ENCODE measurements at places on chromosomes 13 and 19.
A peak's percentile ranks its signal among the peaks of the same experiment; 100 is the strongest.

DNA sequence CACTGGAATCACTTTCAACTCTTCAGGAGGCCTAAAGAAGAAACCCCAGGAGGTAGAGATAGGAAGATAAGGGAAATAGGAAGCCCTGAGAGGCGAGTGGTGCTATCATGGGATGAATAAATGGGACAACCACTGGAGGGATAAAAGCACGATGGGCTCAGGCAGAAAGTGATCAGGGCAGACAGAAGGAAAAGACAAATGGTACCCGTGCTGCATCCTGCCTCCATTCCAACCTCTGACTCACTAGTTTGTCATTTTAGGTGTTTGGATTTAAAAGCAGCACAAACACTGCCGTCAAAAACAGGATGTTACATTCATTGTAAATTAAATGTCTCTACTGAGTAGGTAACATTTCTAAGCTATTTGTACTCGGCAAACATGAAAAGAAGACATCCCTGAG, 314.3 kb upstream of the HTR2A start:
- DNase-seq, result no peak

DNA sequence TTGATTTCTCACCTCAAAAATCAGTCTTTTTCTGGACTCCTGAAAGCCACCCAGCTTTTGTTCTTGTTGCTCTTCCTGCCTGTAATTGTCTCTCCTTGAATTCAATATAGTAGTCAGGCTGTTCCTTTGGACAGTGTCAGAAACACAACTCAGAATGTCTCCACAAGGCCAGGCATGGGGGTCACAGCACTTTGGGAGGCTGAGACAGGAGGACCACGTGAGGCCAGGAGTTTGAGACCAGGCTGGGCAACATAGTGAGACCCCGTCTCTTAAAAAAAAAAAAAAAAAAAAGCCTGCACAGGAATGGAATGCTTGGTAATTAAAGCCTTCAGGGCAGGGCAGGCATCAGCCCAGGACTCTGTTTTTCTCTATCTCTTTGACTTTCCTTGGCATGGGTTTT, 8.9 kb upstream of the BAX start:
- no peak for DNase-seq

DNA sequence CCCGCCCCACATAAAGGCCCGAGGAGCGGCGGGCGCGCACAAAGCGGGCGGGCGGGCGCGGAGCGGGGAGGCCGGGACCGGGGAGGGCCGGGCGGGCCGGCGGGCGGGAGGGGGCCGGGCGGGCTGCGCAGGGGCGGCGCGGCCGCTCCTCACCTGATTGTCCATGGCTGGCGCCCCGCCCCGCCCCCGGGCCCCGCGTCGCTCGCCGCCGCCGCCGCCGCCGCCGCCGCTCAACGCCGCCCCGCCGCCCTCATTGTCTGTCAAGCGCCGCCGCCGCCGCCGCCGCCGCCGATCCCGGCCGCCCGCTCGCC, 200 bp downstream of the MLLT1 start:
- DNase-seq, result no peak

DNA sequence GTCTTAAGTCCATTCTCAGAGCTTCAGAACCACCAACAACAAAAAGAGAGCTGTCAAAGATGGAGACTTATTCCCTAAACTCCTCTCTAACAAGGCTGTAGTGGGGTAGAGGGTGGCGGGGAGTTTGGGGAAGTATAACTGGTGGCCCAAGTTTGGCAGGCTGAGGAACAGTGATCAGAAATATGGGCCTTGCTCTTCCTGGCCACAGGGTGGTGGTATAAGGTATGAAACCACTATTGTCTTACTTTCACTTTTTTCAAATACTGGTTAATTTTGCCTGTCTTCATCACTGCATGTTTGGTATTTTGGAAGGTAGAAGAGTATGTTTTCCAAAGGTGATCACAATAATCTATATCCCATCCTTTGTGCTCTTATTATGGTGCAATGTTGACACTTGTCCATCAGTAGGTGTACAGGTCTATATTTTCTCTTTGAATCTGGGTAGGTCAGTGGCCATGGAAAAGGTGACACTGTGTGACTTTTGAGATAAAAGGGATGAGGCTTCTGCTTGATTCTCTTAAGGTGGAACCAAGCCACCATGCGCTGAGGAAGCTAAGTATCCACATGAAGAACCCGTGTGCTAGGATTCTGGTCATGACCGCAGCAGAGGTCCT, 23.2 kb upstream of the GPC5 start:
- DNase-seq, result no peak

GRCh38 chr19:55116859-55117662, at the start of gene PPP1R12C:
Gene PPP1R12C (minus strand): TSS chr19:55117637. CDS start chr19:55117543, 94 bp downstream.
- no peak for DNase-seq

DNA sequence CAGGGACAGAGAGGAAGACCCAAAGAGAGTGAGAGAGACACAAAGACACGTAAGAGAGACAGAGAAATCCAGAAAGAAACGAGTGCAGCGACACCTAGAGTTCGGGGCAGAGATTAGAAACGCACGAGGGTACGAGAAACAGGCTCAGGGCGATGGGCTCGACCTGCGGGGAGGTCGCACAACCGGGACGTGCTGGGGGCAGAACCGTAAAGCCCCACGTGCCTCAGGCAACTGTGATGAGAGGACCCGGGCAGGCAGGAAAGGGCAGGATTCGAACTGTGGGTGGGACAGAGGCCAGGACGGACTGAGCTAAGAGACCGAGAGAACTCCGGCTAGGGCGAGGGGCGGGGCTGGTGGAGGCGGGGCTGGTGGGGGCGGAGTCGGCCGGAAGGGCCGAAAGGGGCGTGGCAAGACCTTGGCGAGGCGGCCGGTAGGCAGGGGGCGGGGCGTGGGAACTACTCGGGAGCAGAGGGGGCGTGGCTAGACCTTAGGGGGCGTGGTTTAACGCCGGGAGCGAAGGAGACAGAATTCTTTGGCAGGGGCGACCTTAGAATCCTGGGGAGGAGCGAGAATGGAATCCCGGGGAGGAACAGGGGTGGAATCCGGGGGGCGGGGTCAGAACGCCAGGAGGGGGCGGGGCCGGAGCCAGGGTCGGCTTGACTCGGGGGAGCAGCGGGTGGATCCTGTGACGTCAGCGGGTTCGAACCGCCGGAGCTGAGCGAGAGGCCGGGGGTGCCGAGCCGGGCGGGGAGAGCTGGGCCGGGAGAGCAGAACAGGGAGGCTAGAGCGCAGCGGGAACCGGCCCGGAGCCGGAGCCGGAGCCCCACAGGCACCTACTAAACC, at the start of gene NECTIN2:
TSS of gene NECTIN2 (plus strand) at position 686 of the 843 bp plus-strand sequence. CDS start 229 bp downstream, outside the sequence.
- peak; percentile 80 for DNase-seq

- no peak for DNase-seq
Observed at GRCh38 chr19:53518121-53518520, 19.8 kb upstream of the ZNF331 start.

GRCh38 chr19:16877581-16877980, 11.2 kb upstream of the F2RL3 start:
- no peak for DNase-seq

Data from stimulated activated CD4-positive, alpha-beta T cell treated with anti-CD3 and anti-CD28 coated beads, TNF-alpha, amount 100 ng/mL, for 4 hours (primary cell).